Lung (tissue), 17 donors: ENCODE measurements at places on chromosomes 2 and 18. TPM values are rescaled to one million over a fixed set of nuclear protein-coding genes. Genes with fewer than 3 reads are reported as not detected.

Gene METTL4
- total RNA-seq: 9.6 TPM

Gene UNC80
- 0.03 TPM for total RNA-seq

Gene SLC9A4
- not detected for total RNA-seq

Gene NPAS2
- 17.1 TPM for total RNA-seq

Gene CDCA7
- 2.4 TPM for total RNA-seq

Gene UGT1A7
- total RNA-seq: not detected

Gene IL36A
- not detected for total RNA-seq

Gene ALPG
- 1.2 TPM for total RNA-seq

Gene ETAA1
- 10.6 TPM for total RNA-seq

Gene FHOD3
- 4.4 TPM for total RNA-seq

DNA sequence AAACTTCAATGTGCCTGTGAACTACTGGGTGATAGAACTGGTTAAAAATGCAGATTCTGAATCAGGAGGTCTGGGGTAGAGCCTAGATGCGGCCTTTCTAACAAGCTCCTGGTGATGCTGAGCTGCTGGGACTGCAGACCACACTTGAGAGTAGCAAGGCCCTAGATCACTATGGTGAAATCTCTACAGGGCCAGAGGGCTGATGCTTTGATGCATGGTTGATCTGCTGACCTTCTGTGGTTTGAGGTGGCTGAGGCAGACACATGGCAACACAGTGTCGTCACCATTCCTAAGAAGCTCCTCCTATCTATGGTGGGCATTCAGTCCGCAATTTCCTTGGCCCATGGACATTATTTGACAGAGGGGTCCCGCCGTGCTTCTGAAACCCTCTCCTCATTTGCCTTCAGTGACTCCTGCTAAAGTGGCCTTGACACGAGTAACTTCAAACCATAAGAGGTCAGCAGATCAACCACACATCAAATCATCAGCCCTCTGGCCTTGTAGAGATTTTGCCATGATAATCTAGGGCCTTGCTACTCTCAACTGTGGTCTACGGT is 19.8 kb downstream of the CCDC68 start:
- no peak for DNase-seq
- no peak overlapping the region for H3K27ac ChIP-seq
- H3K4me3 ChIP-seq: no peak overlapping the region
- peaks cover 50% of the 10 kb centered on the region for H3K36me3 ChIP-seq
- no peaks in the 10 kb centered on the region for H3K4me1 ChIP-seq
- no peaks in the 10 kb centered on the region for H3K27me3 ChIP-seq

DNA sequence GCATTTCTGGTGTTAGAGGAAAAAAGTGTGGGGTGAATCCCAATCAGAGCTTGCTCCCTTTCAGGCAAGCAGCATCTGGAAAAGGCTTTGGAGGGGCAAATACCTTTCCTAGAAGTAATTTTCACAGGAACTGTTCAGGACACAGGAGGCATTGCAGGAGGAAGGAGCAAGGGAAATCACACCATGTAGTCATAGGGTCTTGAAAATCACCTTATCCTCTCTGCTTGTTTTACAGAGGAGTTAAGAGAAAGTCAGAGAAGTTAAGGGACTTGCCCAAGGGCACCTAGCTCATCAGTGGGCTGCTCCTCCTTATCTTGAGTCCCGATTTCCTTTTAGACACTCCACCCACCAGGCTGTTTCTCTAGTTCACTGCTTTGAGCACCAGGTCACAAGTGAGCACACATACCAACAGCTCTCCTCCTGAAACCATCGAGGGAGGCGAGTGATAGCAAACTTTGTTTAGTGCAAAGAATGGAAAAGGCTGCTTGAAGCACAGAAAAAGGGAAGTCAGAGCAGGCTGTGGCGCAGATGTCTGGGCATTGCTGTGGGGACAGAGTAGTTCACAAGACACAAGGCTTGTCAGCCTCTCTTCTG is 89.2 kb upstream of the CXCR4 start:
- H3K4me1 ChIP-seq: no peaks in the 10 kb centered on the region
- H3K27ac ChIP-seq: no peak overlapping the region
- no peaks in the 10 kb centered on the region for H3K36me3 ChIP-seq
- DNase-seq: no peak
- no peak overlapping the region for H3K4me3 ChIP-seq
- no peaks in the 10 kb centered on the region for H3K27me3 ChIP-seq

GRCh38 chr2:198440833-198441232 is 636.4 kb downstream of the PLCL1 start:
- H3K4me1 ChIP-seq: no peaks in the 10 kb centered on the region
- H3K36me3 ChIP-seq: no peaks in the 10 kb centered on the region
- no peaks in the 10 kb centered on the region for H3K27me3 ChIP-seq
- no peak overlapping the region for H3K4me3 ChIP-seq

DNA sequence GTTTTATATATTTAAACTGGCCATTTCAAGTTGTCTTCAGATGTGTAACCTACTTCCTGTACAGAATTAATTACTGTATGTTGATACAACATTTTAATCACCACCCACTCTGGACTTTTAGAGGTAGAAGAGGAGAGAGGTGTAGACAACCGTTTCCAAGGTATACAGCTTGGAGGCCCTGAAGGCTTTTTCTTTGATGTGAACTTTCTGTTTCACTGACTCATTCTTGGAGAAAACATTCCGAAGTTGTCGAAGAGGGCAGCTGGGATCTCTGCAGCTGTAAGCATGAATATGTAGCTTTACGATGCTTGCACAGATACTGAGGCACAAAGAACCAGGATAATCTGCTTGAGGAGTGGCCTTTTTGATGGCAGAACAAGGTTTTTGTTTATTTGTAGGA is 137.0 kb downstream of the NCKAP5 start:
- H3K36me3 ChIP-seq: no peaks in the 10 kb centered on the region
- no peaks in the 10 kb centered on the region for H3K4me1 ChIP-seq
- no peak overlapping the region for H3K27ac ChIP-seq
- DNase-seq: no peak
- H3K4me3 ChIP-seq: no peak overlapping the region
- H3K27me3 ChIP-seq: no peaks in the 10 kb centered on the region

DNA sequence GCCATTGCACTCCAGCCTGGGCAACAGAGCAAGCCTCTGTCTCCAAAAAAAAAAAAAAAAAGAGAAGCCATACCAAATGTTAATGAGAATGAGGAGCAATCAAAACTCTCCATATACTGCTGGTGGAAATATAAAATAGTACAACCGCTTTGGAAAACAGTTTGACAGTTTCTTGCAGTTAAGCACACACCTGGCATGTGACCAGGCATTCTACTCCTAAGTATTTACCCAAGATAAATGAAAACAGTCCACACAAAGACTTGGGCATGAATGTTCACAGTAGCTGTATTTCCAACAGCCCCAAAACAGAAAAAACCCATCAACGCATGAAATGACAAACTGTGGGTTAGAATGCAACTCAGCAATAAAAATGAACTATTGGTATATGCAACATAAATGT is 76.0 kb upstream of the ST8SIA5 start:
- no peak overlapping the region for H3K27ac ChIP-seq
- H3K4me3 ChIP-seq: no peak overlapping the region
- peak; percentile 17 for DNase-seq
- no peaks in the 10 kb centered on the region for H3K4me1 ChIP-seq
- no peaks in the 10 kb centered on the region for H3K27me3 ChIP-seq
- peaks cover 5% of the 10 kb centered on the region for H3K36me3 ChIP-seq

GRCh38 chr2:236092714-236093113 is 75.5 kb downstream of the GBX2 start:
- no peaks in the 10 kb centered on the region for H3K4me1 ChIP-seq
- no peaks in the 10 kb centered on the region for H3K36me3 ChIP-seq
- no peak overlapping the region for H3K27ac ChIP-seq
- H3K27me3 ChIP-seq: no peaks in the 10 kb centered on the region
- no peak overlapping the region for H3K4me3 ChIP-seq

- no peak for DNase-seq
- H3K27me3 ChIP-seq: no peaks in the 10 kb centered on the region
- no peaks in the 10 kb centered on the region for H3K36me3 ChIP-seq
- no peak overlapping the region for H3K4me3 ChIP-seq
Measured at GRCh38 chr18:43350176-43350575, 72.9 kb upstream of the SYT4 start.

DNA sequence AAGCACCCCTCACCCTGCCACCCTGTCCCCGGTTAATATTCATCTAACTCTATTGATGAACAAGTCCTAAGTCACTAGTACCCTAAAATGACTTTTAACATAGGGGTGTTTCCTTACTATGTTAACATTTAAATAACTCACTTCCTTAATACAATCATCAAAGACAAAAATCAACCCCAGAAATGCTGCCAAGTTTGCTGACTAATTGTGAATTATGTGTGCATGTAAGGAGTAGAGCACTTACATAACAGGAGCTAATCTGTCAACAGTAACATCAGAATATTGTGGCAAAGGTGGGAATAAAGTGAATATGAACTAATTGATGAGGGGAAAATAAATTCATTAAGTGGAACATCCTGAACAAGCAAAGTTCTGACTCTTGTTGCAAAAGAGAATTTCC is 81.4 kb upstream of the ERBB4 start:
- no peaks in the 10 kb centered on the region for H3K36me3 ChIP-seq
- H3K27ac ChIP-seq: no peak overlapping the region
- no peak for DNase-seq
- H3K27me3 ChIP-seq: no peaks in the 10 kb centered on the region
- no peaks in the 10 kb centered on the region for H3K4me1 ChIP-seq

DNA sequence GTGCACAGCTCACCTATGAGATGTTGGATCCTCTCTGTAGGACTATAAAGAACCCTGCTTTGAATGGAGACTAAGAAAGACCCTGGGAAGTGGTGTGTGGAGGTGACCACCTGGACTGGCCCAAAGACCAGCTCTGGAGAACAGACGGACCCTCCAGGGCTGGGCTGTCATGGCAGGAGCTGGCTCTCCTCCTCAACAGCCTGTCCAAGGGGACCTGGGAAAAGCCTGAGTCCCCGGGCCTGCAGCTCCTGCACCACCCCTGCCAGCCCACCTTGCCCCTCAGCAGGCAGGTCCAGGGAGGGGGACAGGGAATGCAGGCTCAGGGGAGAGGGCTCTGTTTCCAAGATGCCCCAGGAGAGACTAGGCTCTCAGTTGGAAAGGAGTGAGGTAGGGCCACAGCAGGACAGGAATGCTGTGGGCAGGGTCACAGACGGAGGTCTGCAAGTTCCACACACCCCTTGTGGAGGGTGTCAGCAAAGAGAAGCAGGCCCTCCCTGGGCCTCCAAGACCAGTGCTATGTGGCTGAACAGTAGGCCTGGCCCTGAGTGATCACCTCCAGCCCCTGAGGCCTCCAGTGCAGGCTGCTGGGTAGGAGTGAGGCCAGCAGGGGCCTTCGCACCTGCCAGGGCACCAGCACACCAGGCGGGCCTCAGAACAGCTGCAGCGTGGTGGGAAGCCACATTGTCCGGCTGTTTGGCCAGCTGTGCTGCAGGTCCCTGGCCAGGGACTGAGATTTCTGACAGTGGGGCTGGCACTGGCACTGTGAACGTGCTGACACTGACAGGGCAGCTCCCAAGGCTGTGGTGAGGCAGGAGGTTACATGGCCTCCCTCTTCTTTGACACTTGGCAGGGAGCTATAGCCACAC is 86.4 kb upstream of the OTOS start:
- no peak overlapping the region for H3K27ac ChIP-seq
- no peaks in the 10 kb centered on the region for H3K4me1 ChIP-seq
- H3K4me3 ChIP-seq: no peak overlapping the region
- peak; percentile 8 for DNase-seq
- H3K27me3 ChIP-seq: no peaks in the 10 kb centered on the region

DNA sequence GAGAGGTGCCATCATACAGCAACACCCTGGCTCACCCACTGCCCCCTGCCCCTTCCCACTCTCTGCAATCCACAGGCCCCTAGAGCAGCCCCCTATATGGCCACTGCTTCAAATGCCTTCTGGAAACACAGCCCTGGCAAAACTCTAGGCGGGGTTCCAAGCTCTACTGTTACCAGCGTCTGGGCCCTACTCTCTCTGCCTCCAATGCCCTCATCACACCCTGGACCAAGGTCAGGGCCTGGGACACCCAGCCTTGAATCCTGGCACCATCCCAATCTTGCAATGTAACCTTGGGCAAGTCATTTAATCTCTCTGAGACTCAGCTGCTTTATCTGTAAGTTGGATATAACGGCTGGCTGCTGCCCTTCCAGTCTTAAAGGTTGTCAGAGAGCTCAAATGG is 39.2 kb upstream of the LOXHD1 start:
- H3K4me3 ChIP-seq: no peak overlapping the region
- no peak for DNase-seq
- no peak overlapping the region for H3K27ac ChIP-seq
- no peaks in the 10 kb centered on the region for H3K27me3 ChIP-seq
- no peaks in the 10 kb centered on the region for H3K36me3 ChIP-seq

DNA sequence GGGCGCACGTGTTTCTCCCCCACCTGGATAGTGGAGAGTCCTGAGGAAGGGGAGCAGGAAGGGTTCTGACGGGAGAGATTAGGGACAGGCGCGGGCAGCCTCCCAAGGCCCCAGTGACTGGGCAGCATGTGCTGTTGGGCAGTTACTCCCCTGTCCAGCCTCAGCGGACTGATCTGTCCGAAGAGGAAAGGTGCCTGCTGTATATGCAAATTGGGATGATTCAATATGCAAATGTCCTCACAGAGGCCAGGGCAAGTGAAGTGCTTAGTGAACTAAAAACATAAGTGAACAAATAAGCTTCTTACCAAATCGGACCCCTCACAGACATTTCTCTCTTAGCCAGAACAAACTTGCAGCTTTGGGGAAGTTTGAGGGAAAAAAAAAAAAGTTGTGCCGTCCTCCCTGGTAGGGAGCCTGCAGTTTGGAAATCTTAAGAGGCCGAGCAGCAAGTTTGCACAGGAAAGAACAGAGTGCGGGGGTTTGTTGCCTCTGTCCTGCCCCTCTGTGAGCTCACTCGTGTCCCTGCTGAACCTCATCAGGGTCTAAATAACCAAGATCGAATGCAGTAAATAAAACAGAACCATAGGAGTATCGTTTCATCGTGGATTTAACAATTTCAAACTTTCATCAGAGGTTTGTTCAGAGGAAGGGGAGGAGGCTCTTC is 141.4 kb downstream of the KCTD1 start:
- H3K36me3 ChIP-seq: no peaks in the 10 kb centered on the region
- no peaks in the 10 kb centered on the region for H3K27me3 ChIP-seq
- H3K4me1 ChIP-seq: no peaks in the 10 kb centered on the region
- no peak for DNase-seq
- H3K4me3 ChIP-seq: no peak overlapping the region
- H3K27ac ChIP-seq: no peak overlapping the region

DNA sequence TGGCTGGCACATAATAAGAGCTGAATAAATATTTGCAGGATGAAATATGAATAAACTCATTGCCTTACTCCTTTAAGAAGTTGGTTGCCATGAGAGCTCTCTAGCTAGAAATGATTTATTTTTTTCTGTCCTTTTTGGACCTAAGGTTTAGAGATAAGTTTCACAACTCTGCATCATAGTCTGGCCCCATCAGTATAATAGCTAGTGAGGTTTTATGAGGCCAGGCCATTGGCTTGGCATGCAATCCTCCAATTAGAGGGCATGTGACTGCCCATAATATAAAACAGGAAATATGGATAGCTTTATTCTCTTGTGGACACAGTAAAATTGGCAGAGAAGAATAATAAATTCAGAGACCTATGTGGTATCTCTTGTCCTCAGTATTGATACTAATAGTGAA is 26.2 kb upstream of the INSIG2 start:
- H3K4me1 ChIP-seq: no peaks in the 10 kb centered on the region
- H3K27me3 ChIP-seq: peaks cover 14% of the 10 kb centered on the region
- no peak for DNase-seq
- no peaks in the 10 kb centered on the region for H3K36me3 ChIP-seq
